ENCODE measurements at places on chromosomes 4 and X.

- peak; percentile 36 for DNase-seq
Observed at GRCh38 chr4:112038861-112039260, 106.4 kb upstream of the FAM241A start.

DNA sequence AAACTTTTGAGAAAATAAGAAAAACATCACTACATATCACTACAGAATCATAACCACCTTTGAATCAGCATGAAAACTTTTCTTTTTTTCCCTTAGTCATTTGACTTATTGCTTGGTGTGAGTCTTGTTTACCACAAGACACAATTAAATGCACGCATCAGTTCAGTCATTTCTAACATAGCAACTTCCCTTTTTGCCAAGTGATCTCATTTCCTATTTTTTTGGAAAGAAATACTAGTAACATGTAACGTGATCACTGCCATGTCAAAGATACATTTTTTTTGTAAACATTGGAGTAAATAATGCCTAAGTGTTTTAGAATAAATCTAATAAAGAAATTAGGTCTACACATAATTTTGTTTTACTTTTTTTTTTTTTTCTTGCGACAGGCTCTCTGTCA, 5.1 kb upstream of the CXCL8 start:
- peak; percentile 53 for DNase-seq

GRCh38 chrX:78130396-78130795, 9.1 kb downstream of the TAF9B start:
- no peak for DNase-seq

DNA sequence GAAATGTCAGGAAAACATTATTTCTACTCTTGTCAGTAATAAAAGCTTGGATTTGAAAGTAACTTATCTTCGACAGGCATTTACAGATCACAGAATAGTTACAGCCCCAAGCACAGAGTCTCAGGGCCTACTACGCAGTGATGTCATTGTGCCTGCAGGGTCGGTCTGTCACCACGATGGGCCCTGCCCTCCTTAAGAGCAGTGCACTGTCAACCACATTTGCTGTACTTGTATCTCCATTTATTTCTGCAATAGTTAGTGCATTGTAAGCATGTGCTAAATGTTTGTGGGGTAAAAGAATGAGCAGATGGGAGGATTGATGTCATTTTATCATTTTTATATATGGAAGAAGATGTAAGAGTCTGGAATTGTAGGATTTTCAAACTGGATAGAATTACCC, 13.6 kb upstream of the CCKAR start:
- DNase-seq: no peak

GRCh38 chr4:70280567-70280966, 38.2 kb downstream of the CSN3 start:
- DNase-seq: no peak

DNA sequence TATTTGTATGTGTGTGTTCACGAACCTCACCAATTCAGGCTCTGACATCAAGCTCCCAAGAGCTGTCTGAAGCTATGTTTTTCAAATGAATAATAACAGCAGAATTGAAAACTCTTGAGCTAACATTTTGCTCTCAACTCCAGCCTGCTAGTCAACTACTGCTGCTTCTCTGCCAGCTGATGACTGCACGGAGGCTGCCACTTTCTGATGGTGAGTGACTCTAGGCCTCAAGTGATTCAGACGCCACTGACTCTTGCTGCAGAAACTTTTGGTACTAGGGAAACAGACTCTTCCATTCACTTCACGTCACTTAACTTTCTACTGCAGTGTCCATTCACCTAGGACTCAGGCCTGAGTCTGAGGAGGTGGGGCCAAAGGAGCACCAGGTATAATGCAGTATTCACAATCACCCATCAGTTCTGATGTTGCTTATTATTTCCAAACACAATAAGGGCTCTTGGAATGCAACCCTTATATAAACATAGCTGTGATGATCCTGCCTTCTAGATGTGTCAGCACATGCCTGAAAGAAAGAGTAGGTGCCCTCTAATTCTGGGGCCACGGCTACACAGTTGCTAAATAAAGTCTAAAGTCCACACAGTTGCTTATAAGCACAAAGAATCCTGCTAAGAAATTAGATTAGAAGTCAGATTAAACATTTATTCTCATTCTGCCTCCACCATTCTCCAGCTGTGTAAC, 16.0 kb downstream of the PRDM8 start:
- peak; percentile 67 for DNase-seq

- DNase-seq: no peak
Observed at GRCh38 chr4:185711726-185712125, 100.3 kb downstream of the SORBS2 start.

DNA sequence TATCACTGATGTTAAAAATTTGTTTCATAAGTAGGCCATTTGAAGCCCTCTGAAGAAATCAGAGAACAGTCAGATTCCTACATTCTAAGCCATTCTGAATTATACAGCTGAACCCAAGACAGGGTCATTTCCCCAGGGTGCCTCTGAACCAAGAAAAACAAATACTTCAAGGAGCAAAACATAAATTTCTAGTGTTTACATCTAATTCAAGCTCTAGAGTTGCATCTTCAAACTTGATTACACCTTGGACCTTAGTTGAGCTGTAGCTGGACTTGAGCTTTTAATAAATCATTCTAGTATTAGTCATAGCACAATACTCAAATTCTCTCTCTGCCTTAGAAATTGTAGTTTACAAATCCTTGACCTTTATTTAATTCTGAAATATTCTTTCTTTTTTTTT, 87.6 kb upstream of the IL15 start:
- DNase-seq: peak; percentile 8

DNA sequence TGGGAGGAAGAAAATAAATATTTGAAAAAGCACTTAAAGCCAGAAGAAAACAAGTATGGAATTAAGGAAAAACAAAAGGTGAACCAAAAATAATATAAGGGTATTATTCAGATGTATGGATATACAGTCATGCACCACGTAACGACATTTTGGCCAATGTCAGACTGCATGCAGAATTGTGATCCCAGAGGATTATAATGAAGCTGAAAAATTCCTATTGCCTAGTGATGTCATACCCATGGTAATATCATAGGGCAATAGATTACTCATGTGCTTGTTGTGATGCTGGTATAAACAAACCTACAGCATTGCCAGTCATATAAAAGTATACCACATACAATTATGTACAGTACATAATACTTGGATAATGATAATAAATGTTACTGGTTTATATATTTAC, 20.9 kb downstream of the GLRA3 start:
- no peak for DNase-seq

GRCh38 chrX:10759141-10759799, 138.9 kb upstream of the MID1 start:
- DNase-seq: no peak

DNA sequence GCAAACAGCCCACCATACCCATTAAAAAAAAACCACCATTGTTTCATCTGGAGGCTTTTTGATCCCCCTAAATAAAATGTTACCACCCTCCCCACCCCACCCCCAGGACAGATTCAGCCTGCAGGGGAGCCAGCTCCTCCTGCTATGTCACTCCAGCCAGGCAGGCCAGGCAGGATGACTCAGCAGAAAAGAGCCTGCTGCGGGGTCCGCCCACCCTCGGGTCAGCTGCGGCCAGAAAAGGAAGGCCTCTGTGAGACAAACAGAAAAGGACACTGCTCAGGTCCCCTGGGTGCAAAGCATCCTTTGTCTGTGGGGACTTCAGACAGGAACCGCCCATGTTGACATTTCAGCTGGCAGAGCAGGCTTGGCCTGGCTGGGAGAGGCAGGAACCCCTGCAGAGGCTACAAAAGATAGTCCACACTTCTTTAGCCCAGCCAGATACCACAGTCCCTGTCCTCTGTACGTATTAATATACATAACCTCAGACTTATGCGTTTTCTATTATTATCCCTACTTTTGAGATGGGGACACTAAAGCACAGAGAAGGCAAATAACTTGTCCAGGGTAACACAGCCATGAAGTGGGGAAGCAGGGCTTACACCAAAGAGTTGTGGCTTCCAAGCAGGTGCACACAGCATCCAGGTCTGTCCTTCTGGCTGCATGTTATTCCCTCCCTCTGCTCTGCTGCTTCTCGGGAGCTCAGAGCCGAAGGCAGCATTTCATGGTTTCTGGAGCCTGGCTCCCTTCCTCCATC, 147.7 kb downstream of the CPEB2 start:
- DNase-seq: peak; percentile 90

DNA sequence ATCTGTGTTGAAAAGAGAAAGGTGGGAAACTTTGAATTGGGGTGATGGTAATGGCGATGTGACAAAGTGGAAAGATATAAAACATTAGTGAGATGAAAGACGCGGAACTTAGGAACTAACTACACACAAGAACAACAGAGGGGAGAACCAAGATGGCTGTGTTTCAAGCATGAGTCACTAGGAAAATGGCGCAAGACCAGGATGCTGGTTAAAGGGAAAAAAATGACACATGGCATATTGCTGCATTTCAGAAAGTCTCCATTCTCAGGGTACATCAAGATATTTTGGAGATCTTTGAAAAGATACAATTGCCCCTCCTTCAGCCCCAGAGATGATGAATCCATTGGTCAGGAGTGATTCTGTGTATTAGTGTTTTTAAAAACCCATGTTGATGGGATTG, 164.4 kb downstream of the FBXO8 start:
- DNase-seq: peak; percentile 62

DNA sequence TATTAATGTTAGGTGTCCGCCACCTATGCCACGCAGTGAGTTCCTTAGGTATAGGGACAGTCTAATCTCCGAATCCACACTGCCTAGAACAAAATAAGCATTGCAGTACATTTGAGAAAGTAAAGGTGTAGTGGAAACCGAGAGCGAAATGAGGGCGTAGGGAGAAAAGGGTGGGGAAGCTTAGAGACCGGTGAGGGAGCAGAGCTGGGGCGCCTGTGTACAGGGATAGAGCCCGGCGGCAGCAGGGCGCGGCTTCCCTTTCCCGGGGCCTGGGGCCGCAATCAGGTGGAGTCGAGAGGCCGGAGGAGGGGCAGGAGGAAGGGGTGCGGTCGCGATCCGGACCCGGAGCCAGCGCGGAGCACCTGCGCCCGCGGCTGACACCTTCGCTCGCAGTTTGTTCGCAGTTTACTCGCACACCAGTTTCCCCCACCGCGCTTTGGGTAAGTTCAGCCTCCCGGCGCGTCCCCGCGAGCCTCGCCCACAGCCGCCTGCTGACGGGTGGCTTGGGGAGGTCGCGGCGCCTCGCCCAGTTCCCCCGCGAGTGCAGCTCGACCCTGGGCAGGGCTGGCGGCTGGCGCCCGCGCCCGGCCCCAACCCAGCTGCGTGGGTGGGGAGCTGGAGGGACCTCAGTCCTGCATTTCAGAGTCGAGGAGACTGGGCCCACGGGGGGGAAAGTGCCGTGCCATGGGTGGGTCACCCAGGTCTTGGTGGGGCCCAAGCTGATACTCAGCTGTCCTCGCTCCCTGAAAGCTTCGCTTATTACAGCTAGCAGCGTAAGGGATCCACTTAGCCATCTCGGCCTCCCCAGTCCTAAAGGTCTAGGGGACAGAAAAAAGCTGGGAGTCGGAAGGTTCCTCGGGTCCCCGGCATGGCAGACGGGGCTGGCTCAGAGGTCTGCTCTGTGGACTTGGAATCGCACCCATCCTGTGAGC, at the start of gene ANXA3:
ANXA3 (plus strand) TSS at position 351 of the 932 bp plus-strand sequence. CDS start 2,704 bp downstream, outside the sequence.
- DNase-seq: peak; percentile 24

GRCh38 chr4:7542781-7543180, 108.1 kb upstream of the PSAPL1 start:
- no peak for DNase-seq

DNA sequence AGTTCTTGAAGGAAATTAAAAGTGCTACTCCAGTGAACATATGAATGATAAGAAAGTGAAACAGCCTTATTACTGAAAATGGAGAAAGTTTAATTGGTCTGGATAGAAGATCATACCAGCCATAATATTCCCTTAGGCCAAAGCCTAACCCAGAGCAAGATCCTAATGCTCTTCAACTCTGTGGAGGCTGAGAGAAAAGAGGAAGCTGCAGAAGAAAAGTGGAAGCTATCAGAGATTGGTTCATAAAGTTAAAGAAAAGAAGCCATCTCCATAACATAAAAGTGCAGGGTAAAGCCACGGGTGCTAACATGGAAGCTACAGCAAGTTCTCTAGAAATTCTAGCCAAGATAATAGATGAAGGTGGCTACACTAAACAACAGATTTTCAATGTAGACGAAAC, 85.5 kb upstream of the ATOH1 start:
- no peak for DNase-seq

DNA sequence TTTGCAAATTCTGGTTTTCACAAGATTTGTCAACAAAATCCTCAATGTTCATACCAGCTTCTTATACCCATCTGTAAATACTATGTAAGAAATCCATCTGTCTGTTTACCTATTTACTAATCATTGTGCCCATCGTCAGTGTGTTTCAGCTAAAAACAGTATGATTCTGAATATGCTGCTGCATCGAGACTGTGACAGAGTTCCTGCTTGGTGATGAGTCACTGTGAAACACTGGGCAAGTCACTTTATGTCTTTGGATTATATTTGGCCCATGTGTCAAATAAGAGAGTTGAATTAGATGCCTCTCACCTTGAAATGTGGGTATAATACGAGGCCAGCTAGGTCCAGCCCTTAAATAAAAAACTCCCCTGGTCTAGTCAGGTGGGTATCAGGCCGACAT, 79.3 kb downstream of the CBLL2 start:
- DNase-seq: no peak

GRCh38 chrX:123814343-123814742, 45.5 kb upstream of the XIAP start:
- no peak for DNase-seq

DNA sequence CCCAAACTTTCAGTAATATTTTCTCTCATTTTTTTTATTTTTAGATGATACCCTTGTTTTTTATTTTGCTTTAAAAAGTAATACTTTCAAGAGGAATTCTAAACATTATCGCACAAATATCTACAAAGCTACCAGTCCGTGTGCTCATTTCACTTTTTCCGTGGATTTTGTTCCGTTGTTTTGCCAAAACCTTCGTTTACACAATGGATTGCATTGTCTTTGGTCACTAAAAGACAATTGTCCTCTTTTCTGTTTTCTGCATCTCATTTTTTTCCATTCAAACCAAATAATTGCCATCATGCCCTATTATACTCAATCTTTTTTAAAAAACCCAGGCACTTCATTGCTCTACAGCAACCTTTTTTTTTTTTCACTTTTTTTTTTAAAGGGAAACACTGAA, 214.9 kb downstream of the CXXC4 start:
- no peak for DNase-seq

- DNase-seq: no peak
Observed at GRCh38 chr4:139129206-139129605, 47.8 kb downstream of the ELF2 start.

DNA sequence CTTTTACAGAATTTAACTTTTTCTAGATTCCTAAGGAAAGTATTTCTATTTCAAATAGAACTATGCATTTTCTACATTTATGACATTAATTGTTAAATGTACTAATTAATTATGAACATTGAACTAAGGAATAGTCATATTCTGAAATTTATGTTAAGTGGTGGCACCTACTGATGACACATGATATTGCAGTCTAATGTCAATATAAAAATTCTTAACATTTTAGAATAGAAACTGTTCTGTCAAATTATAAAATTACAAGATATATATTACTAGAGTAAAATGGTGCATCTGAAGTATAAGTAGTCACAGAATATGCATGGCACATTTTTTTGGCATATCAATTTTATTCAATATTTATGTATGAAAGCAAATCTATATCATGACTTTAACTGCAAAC, 40.2 kb upstream of the NDNF start:
- DNase-seq: no peak

GRCh38 chrX:134544135-134544512, 84.2 kb downstream of the HPRT1 start:
- no peak for DNase-seq

- peak; percentile 46 for DNase-seq
Observed at GRCh38 chr4:52824603-52825459, 37.3 kb upstream of the RASL11B start.

All from AG08395 (cell line).